GM23338 (cell line): ENCODE measurements at places on chromosomes 11 and 22.

GRCh38 chr11:78319453-78319955, 98.1 kb downstream of the GAB2 start:
- no peak for DNase-seq

DNA sequence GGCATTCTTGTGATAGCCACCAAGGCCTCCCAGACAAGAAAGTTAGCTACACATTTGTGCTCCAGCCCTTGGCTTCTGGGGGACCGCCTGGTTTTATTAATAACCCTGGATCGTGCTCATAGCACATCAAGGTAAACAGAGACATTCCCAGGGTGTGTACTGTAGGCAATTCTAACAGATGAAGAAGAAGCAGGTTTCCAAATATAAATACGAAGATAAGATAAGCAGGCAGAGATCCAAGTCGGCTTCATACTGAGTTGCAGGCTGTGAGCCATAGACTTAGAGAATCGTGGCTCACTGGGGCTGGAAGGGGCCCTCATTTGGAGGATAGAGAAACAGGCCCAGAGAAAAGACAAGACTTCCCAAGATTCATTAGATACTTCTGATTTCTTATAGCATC, 131.4 kb downstream of the TENM4 start:
- no peak for DNase-seq

DNA sequence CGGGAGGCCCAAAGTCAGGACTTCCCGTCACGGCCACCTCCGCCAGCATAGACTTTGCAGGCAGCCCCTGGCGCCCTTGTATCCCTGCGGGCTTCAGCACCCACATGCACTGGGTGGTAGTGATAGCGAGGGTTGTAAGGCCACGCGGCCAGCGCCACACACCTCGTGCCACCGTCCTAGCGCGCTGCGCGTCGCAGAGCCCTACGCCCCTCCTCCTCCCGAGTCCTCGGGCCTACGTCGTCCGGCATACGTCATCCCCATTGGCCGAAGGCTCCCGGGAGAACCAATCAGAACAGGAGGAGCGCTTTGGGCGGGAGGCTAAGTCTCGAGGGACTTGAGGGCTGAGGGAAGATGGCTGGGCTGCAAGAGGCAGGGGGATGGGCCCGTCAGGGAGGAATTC, 1.3 kb upstream of the BTBD18 start:
- peak; percentile 66 for DNase-seq

DNA sequence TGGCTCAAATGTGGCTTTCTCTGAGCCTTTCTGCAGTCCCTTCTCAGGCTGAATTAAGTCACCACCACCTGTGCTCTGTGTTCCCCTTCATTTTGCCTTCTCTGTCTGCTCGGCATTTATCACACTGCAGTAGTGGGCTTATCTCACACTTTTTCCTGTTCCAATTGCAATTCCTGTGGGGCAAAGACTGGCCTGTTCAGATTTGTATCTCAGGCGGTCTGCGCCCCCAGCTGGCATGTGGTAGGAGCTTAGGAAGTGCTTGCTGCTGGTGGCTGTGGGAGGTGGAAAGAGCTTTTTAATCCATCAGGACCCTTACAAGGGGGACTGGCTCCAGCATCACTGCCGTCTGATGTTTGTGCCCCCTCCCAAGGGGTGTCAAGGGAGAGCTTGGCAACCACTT, 21.2 kb downstream of the BMAL1 start:
- DNase-seq = no peak

GRCh38 chr11:77211040-77211451, 83.0 kb downstream of the MYO7A start:
- no peak for DNase-seq

GRCh38 chr11:114273071-114273470, 23.1 kb upstream of the NNMT start:
- DNase-seq = no peak

- DNase-seq = no peak
These were observed 71.0 kb downstream of the RPS6KA4 start for GRCh38 chr11:64429970-64430369.

- no peak for DNase-seq
These were observed 164.7 kb upstream of the GUCY1A2 start for GRCh38 chr11:107182978-107183377.

GRCh38 chr22:23571486-23571885, 8.6 kb downstream of the IGLL1 start:
- no peak for DNase-seq

GRCh38 chr22:49934891-49935557, 16.6 kb downstream of the CRELD2 start:
- peak; percentile 86 for DNase-seq

- DNase-seq = peak; percentile 50
These were observed 12.4 kb downstream of the SEC14L3 start for GRCh38 chr22:30459181-30460052.
